NCI-H526 (cell line): ENCODE measurements at places on chromosomes 5 and 9.

GRCh38 chr5:158769079-158769478 lies 330.6 kb downstream of the EBF1 start:
- DNase-seq, result no peak

- no peak for DNase-seq
Observed at GRCh38 chr9:34686231-34686630, 4.8 kb downstream of the CCL19 start.

GRCh38 chr9:112334432-112334841 lies 1.0 kb upstream of the PTBP3 start:
- DNase-seq, result no peak

DNA sequence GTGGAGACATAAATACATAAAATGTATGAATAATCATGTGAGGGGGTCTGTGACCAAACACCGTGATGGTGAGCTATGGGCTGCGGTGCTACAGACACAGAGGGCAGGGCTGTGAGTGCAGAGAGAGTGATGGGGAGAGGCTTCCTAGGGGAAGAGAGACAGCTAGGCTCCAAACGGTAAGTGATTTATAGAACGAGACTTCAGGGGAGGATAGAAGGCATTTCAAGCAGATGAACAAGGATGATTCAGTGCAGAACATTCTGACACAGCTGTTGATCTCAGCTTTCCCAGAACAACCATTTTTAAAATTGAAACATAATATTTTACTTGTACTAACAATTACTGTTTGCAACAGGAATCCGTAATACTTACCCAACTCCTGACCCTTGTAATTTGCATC lies 100.7 kb downstream of the GAS1 start:
- no peak for DNase-seq

GRCh38 chr5:132364319-132364718 lies 5.2 kb upstream of the SLC22A5 start:
- no peak for DNase-seq

DNA sequence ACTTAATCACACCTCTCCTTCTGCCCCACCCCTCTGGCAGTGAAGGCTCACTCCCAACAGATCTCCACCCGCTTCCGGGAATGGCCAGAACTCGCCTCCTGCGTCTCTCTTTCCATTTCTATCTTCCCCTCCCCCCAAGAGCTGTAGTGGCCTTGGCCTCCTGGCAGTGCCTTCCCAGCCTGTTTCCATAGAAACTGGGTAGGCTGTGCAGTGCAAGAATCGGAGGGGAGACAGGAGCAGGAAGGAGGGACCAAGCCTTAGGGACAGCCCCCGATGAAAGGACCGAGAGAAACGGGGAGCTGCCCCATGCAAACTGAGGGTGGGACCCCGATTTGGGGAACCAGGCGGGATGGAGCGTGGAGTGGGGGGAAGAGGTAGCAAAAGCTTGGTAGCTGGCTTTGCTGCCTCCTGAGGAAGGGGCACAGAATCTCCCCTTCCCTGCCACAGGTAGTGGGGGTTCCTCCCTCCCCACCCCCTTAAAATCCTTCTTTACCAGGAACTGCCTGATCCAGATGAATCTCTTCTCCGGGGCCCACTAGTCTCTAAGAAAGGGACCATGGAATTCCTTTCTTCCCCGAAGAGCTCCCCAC lies 4.5 kb upstream of the PCDH1 start:
- DNase-seq, result no peak

DNA sequence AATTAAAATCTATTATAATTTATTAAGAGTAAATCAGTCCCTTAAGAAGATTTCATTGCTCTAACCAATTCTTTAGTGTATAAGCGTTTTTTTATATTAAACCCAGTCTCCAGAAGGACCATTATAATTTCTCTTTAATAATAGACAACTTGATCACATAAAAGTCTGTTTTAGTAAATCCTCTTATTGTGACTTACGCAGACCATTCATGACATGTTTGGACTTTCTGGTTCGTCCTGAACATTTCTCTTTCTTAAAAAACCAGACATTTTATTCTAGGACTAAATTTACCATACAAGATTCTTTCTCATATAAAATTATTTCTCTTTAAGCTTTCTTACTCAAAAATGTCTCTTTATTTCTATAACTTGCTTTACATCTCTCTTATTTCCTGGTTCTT lies 196.2 kb upstream of the RAI14 start:
- no peak for DNase-seq

DNA sequence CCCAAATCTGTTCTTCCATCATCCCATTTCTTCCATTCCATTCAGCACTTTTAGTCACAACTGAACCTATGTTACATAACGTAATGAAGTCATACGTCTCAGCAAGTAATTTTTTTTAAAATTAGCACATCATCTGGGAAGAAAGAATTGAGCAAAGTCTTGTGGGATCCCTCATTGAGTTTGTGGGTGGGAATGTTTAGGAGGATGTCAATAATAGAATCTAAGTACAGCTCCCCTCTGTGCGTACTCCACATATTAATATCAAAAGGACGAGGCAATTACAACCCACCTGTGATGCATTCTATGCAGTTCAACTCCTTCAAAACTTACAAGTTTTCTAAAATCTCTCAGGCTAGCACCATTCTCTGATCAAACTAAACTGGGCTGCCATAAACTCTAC lies 526.3 kb downstream of the AGTPBP1 start:
- no peak for DNase-seq

GRCh38 chr5:68648944-68649857 lies 433.6 kb downstream of the PIK3R1 start:
- DNase-seq, result no peak

GRCh38 chr5:123928401-123928800 lies 416.4 kb downstream of the CSNK1G3 start:
- DNase-seq, result no peak

DNA sequence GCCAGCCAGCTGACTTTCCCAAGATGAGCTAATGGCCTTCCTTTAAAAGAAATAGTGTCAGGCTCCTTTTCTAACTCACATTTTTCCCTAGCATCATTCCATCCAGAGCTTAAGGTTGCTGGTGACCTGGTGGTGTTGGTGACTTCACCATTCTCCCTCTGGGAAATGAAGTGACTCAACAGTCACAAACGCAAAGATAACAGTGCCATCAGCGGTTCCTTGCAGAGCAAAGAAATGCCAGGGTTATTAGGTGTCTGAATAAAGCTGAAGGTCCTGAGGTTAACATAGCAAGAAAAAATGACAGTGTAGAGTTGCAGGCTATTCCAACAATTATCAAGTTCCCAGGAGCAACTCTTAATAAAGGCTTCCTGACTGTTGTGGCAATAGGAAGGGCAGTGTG lies 111.8 kb upstream of the SLC44A1 start:
- DNase-seq, result no peak

GRCh38 chr9:94082553-94082952 lies 1.7 kb upstream of the PTPDC1 start:
- DNase-seq, result no peak

DNA sequence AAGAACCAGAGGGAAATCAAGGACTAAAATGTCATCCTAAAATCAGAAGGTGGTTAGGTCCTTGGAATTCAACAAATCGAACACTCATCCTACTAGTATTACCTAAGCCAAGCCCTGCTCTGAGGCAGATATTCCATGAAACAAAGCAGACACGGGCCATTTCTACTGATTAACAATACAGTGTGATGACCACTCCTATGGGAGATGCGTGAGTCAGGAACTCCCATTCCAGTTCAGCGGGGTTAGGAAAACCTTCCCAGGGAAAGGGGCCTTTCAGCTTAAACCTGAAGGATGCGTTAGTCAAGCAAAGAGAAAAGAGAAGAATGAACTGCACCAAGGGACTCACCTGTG lies 117.8 kb upstream of the LHFPL2 start:
- no peak for DNase-seq

- no peak for DNase-seq
Observed at GRCh38 chr5:118692811-118693342, 295.5 kb downstream of the DTWD2 start.

DNA sequence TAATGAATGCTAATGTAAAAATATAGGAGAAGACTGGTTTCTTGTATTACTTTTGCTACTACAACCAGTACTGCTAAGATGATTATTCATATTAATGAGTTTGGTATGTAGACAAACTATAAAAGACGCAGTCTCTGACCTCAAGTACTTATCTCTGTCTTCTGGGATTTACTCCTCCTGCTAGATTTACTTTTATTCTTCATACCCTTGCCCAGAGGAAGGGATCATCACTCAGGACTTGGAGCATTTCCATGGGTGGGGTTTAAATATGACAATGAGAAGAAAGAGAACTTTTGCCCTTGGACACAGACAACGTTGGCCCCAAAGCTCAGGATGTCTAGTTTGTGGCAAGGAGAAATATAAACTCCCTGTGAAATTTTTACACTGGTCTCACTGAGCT lies 126.1 kb downstream of the BNC2 start:
- no peak for DNase-seq

DNA sequence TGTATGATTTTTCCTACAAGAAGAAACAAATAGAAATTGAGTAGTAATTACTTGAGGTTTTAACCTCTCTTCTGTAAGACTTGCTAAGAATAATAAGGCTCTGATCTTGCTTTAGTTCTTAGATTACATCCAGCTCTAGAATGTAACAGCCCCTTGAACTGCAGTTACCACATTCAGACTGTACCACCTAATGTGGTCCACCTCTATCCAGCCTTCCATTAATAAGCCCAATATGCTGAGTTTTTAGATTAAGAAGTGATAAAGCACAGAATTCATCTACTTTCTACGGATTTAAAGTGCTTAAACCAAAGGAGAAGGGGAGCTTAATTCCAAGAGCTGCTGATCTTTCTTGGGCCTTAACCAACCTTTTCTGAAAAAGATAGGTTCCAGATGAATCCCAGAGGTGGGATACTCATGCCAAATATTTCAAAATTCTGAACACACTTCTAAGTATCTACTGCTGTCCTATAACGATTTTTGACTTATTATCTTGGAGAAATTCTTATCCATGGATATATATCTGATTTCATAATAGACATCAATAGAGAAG lies 131.5 kb downstream of the ZNF608 start:
- no peak for DNase-seq

DNA sequence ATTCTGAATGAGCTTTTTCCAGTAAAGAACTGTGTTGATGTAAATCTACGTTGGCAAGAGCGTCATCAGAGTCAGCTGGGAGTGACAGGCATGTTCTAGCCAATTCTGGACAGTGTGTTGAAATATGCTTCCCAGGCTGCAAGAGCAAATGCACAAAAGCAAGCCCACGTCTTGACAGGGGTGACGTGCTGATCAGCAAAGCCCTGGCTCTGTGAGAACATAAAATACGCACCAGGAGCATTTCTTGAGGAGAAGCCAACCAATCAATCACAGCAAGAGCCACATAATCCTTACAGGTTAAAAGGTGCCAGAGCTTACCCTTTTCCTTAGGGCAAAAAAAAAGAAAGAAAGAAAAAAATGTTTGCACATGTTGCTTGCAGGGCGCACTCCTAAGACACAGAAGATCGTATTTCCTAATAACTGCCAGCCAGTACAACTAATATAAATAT lies 148.1 kb downstream of the PDE4D start:
- DNase-seq, result no peak

DNA sequence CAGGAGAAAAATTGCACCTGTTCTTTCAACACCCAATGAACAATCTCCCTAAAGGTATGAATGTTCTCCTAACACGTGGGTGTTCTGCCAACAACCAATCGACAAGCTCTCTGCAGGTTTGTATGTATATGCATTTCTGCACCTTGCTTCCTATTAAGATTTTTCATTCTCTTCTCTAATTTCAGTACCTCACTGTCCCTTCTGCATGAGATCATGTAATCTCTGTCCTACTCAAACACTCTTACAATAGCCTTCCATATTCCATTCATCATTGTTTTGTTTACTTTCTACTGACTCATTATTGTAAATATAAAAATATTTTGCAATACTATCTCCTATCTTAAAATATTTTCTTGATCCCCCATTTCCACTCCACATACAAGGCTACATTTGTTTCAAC lies 382.0 kb downstream of the CDH12 start:
- no peak for DNase-seq

- DNase-seq, result no peak
Observed at GRCh38 chr9:130606887-130607600, 27.7 kb downstream of the FUBP3 start.

DNA sequence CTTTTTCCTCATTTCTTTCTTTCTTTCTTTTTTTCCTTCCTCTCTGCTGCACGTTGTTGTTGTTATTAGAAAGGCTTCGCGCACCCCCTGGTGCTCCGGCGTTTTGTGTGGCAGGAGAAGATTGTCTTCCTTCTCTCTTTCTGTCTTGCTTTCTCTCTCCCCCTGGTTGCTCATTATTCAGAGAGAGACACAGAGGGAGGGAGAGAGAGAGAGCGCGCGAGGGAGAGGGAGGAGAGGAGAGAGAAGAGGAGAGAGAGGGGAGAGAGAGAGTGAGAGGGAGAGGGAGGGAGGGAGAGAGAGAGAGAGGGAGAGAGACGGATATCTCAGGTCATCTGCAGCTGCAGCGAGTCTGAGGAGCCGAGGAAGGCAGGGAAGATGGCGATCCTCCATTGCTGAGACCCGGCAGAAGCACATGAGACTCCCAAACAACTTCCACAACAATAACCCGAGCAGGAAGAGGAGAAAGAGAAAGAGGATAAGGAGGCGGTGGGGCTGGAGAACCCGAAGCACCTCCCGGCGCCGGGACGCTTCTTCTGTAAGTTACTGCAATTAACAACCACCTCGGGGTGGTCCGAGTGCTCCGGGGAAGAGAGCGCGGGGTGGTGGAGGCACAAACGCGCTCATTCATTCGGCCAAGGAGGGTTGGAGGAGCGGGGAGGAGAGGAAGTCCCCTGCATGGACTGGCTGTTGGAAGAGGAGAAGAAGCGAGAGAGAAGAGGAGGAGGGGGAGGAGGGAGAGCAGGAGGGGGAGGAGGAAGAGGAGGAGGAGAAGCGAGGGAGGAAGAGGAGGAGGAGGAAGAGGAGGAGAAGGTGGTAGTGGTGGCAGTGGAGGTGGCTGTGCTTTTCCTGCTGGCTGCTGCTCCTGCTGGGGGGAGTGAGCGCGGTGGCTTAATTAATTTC lies at the start of gene ZNF462:
TSS of gene ZNF462 (plus strand) at position 346 of the 900 bp plus-strand sequence. CDS start 60,218 bp downstream, outside the sequence.
- peak; percentile 62 for DNase-seq

GRCh38 chr9:18023332-18023731 lies 444.5 kb downstream of the SH3GL2 start:
- no peak for DNase-seq

- no peak for DNase-seq
Observed at GRCh38 chr9:38134611-38135237, 65.7 kb upstream of the SHB start.

DNA sequence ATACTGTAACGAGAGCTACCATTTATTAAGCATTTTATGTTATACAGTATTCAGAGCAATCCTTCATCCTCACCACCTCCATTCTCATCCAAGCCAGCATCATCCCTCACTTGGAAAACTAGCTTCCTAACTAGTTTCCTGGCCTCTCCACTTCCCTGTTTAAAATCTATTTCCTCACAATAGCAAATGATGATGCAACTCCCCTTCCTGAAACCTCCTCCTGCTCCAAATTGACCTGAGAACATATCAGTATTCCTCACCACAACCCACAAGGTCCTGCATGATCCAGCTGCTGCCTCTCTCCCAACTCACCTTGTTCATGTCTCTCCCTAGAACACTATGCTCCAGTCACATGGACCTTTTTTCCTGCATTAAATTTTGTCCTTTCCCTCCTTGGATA lies 4.3 kb upstream of the SLC36A2 start:
- no peak for DNase-seq
